ENCODE measurements at places on chromosomes 13 and 19.

DNA sequence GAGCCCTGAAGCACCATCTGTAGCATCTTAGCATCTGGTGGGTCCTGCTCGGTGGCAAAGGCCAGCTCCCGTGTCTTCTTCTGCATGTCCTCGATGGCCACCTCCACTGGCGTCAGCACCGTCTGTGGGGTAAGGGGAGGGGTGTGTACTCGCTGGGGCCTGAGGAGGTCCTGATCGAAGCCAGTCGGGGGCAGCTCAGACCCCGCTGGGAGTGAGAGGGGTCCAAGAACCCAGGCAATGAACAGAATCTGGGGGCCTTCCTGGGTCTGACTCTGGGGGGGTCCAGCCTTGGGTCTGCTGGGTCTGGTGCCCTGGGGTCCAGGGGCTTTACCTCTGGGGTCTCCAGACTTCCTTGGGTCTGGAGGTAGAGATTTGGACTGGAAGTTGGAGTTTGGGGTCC, 3.6 kb upstream of the KANK2 start:
- DNase-seq, result no peak

DNA sequence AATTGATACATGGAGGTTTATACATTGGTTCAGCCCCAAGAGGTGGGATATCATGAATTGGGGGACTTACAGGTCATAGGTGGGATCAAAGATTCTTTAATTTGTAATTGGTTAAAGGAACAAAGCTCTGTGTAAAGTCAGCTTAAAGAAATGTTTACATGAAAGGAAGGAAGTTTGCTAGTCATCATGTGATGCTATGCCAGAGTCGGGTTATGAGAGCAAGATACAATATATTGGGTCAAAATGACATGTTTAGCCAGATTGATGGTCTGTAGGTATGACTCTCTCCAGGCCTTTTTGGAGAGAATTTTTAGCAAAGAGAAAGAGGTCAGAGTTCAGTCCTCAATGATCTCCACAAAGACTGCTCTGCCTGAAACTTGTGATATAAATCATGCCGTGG, 5.3 kb upstream of the CYSLTR2 start:
- DNase-seq, result no peak

- no peak for DNase-seq
These were observed 2.8 kb downstream of the FAM124A start for GRCh38 chr13:51225029-51225428.

DNA sequence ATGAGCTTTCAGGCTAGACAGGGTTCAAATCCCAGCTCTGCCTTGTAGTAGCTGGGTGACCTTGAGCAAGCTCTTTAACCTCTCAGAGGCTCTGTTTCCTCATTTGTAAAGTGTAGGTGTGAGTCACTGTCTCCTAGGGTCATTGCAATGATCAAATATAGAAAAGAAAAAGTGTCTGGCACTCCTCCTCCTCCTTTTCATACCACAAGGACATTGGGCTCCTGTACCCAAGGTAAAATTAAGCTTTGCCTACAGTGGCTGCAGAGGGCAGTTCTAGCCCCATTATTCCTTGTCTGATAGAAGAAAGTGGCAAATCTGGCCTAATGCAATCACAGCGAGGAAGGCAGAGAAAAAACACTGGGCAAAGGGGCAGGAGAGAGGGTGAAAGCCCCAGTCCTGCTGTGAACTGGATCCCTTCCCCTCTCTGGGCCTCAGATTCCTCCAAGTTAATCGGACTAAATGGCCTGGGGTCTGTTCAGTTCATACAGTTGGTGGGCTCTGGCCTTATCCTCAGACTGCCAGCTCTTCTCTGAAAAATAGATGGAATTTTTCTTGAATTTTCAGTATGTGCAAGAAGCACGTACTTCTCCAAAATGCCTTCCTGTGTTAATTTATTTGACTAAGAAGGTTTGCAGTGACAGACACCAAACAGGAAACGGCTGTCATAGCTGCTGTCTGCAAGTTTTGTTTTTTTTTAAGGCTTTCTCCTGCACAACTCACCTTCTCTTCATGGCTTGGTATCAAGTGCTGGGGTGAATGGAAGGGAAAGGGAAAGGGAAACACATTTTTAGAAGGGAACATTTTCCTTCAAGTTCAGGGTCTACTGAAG, 35.3 kb downstream of the RGCC start:
- DNase-seq, result no peak

DNA sequence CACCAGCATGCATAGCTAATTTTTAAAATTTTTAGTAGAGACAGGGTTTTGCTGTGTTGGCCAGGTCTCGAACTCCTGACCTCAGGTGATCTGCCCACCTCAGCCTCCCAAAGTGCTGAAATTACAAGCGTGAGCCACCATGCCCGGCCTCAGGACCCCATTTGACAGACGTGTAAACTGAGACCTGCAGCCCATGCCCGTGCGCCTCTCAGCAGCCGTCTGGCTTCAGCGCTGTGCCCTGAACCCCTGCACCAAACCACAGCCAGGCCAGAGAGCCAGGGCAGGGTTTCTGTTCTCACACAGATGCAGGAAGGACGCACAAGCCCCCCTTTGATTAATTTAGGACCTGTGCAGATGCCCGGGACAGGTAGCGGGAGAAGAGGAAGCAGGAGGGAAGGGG, 7.3 kb upstream of the FFAR1 start:
- DNase-seq, result no peak

All from kidney epithelial cell (primary cell).